Activated T-helper 2 cell treated with anti-CD3 and anti-CD28 coated beads, Interferon-gamma antibody, Interleukin-2, Interleukin-4, amounts not matched to agents 10 μg/mL and 5 μg/mL and 100 μg/mL, durations not matched to agents 14 hours and 24 hours and 36 hours (primary cell): ENCODE measurements at places on chromosomes 12 and 14. TPM values are rescaled to one million over a fixed set of nuclear protein-coding genes. Genes with fewer than 3 reads are reported as not detected.
A peak's percentile ranks its signal among the peaks of the same experiment; 100 is the strongest.

DNA sequence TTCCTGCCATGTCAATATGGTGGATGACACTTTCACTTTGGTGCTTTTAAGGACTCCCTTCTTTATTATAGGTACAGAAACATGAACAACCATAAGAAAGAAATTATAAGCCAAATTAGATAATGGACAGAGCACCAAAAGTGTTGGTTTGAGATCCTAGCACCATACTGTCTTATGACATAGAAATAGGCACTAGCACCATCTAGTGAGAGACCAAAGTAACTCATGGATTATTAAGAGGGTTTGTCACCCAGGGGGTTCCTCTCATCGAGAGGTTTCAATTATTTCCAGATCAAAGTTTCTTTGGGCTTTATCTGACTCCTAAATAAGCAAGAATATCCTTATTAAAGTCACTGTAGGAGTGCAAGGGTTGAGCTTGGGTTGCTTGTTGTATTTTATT is 153.0 kb upstream of the DIO2 start:
- DNase-seq: no peak

DNA sequence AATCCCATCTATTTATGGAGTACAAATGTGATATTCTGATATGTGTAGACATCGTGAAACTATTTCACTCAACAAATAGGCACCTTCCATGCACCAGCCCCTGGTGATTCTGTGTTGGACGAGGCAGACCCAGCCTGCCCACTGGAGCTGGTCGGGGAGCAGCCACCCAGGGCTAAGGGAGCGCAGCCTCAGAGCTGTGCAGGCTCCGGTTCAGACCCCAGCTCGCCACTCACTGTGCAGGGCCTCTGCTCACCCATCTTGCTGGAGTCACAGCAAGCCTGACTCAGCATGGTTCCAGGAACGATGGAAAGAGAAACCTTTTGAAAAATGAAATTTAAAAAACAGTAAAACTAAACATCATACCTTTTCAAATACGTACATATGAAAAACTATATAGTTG is 52.3 kb upstream of the BCL11B start:
- DNase-seq: no peak

DNA sequence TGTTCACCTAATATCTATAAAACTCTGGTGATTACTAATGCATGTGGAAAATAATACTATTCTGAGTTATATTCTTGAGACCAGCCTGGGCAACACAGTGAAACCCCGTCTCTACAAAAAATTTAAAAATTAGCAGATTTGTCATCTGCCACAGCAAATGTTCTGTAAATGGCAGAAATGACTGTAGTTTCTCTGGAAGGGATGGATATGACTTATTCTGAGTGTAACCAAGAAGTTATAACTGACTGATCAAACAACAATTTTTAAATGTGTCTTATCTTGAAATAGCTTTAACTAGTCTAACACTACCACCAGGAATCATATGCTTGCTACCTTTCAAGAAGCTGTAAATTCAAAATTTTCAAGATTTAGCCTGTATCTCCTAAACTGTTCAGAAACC is 88.7 kb downstream of the PLBD1 start:
- no peak for DNase-seq

DNA sequence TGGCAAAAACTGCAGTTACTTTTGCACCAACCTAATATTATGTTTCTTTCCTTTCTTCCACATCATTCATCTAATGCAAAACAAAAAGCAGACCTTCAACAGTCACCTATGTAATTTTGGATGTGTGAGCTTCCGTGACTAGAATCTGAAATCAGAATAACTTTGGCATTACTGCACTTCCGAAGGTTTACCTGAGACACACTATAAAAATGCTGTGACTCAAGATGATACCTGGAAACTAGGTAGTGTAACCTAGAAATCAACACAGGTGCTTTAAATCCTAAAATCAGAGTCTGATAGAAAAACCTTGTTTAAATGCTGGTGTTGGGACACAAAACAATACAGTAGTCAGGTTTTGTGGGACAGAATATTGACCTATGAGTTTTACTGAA is 2.2 kb downstream of the BTBD7 start:
- no peak for DNase-seq

DNA sequence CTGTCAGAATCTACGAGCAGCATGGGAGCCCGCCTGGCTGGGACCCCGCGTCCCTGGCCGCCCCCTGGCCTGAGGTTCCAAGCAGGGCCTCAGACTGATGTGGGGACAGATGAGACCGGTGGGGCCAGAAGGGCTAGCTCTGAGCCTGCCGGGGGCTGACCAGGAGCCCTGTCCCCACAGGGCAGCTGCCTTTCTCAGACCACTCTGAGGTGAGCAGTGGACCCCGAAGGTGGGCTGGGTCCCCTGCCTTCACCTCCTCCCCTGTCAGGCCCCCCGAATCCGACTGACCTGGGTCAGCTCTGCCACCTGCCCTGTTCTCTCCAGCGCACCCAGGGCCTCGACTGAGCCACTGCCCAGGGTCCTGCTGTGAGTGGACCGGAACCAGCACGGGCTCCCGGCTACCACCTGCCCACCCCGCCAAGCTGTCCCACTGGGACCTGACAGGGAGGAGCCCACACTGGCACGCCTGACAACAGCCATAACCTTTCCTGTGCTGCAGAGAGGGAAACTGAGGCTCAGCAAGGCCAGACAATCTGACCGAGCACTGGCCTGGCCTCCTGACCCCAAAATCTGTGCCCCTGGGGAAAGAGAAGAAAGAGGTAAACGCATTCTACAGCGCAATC is 29.7 kb upstream of the TMEM179 start:
- no peak for DNase-seq

DNA sequence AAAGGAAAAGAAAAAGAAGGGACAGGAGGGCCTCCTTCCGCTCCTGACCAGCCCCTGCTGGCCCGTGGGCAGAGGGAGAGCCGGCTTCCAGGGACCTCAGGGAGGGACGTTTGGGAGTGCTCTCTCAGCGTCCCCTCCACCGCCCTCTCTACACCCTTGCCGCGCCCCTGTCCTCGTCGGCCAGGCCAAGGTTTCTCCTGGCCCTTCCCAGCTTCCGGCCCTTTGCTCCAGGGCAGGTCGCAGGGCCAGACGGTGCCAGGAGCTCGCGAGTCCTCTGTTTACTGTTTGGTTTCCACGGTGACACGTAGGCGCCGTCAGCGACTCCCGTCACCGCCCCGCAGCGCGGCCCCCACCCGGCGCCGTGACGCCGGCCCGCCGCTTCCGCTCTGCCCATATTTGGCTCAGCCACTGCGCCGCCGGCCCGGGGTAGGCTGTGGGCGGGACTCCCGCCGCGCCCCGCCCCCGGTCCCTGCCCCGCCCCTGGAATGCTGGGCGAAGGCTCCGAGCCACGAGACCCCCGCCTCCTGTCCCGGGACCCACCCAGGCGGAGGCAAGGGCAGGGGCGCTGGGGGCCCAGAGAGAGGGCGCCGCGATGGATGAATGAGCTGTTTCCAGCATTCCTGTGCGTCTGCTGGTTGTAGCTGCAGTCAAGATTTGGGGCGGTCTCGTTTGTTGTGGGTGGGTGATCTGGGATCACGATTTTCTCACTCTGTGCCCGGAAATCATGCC is 15.5 kb downstream of the FOS start:
- DNase-seq: peak; percentile 90

- DNase-seq: no peak
Observed at GRCh38 chr14:86237733-86238132, 707.8 kb downstream of the FLRT2 start.

DNA sequence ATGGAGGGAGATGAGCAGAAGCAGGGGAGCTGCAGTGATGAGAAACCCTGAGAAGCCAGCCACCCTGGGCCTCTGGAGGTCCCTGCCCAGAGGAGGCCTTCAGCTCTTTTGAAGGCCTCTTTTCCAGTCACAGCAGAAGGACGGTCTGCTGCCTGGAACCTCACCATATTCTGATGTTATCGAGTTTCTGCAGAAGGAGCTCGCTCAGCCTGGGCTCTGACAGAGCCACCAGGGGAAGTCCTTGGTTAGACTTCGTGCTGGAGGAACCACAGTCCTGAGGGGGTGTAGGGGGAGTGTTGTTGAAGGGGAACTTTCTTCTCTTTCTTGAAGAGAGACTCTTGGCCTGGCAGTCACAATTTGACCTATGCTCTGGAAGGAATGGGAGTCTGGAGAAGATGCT is 25.1 kb upstream of the BATF start:
- DNase-seq: peak; percentile 58

DNA sequence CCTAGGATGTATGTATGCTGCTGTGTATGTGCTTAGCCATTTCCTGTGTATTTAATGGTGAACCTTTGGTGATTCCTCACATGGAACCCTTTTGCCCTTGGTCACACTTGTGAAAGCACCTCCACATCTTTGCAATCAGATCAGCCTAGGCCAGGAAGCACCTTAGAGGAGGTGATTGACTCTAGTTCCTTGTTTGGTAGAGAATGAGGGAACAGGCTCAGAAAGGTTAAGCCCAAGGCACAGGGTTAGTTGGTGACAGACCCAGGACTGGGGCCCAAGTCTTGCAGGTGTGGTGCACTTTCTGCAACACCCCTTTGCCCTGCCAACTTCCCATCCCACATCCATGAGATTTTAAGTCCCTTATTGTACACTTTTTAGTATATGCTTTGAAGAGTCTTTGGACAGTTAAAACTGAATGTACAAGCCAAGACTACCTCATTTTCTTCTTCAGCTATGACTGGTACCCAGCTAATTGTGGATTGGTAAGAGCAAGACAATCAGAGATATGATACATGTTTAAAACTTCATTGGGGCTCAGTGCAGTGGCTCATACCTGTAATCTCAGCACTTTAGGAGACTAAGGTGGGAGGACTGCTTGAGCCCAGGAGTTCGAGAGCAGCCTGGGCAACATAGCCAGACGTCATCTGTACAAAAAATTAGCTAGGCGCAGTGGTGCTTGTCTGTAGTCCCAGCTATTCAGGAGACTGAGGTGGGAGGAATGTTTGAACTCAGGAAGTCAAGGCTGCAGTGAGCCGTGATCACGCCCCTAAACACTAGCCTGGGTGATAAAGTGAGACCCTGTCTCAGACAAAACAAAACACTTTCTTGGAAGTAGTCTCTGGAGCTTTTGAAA is 71.1 kb downstream of the RASSF3 start:
- no peak for DNase-seq

- DNase-seq: no peak
Observed at GRCh38 chr14:55198749-55199148, 7.4 kb upstream of the DLGAP5 start.

DNA sequence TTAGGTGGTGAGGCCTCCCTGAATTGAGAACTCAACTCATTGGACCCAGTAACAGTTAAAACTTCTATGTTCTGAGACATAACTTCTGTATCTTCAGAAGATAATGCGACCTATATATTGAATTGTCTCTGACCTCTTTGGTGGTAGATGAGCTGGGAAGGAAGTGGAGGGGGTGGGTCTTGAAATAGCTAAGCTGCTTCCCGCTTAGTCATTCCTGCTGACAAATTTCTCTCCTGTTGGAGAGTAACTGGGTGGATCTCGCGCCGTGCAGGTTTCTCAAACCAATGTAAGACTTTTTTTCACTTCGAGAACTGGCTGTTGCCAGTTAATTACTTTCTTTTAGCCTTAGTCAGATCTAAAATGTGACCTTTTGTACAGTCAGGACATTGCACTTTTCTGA is 100.8 kb downstream of the PPHLN1 start:
- no peak for DNase-seq

- no peak for DNase-seq
Observed at GRCh38 chr12:130514149-130514551, 176.5 kb downstream of the PIWIL1 start.

GRCh38 chr12:131929581-131930456 is 743 bp downstream of the PUS1 start:
- peak; percentile 38 for DNase-seq

DNA sequence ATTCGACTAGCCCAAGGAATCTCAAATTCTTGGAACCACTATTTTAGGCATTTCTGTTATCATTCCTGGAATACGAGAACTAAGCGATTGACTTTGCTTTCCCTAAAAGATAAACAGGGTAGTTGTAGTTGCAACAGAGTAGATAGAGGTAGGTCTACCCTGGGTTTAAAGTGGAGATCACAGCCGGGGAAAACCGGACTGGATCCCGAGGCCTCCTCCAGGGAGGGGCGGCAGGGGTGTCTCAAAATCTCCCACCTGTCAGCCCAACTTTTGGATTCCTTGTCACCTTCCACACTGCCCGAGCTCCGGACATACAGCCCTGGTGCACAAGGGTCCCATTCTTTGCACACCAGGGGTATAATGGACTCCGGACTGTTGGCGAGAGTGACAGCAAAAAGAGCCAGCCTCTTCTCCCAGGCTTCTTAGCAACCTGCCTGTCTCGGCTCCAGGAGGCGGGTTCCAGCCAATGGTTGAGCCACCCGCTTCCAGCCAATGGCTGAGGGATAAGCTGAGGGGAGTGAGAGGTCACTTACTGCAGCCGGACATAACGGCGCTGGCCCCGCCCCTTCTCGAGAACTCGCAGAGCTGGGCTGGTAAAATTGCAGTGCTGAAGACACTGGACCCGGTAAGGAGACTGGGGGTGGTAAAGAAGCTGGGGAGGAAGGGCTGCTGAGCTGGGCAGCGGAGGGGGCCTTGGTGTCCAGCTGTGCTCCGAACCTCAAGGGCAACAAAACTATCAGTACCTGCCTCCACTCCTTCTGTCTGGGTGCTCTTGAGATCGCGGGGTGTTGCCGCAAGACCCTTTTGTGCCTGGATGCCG is at the start of gene SUOX:
TSS of gene SUOX (plus strand) at position 562 of the 820 bp plus-strand sequence. CDS start 4,946 bp downstream, outside the sequence.
- DNase-seq: peak; percentile 54

DNA sequence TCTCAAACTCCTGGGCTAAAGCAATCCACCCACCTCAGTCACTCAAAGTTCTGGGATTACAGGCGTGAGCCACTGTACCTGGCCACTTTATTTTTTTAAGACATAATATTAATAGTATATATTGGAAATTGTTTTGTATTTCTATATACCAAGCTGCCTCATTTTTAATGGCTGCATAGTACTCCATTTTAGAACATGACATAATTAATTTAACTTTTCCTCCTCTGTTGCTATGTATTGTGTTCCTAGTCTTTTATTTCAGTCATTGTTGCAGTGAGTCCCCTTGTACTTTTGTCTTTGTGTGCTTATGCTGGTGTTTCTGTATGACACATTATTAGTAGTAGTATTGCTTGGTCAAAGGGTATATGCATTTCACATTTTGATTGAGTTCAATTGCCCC is 138.7 kb downstream of the PRKCH start:
- no peak for DNase-seq

- no peak for DNase-seq
Observed at GRCh38 chr14:85223667-85224066, 306.3 kb upstream of the FLRT2 start.

- no peak for DNase-seq
Observed at GRCh38 chr14:22448905-22449599, 140.0 kb downstream of the DAD1 start.

- no peak for DNase-seq
Observed at GRCh38 chr14:105891631-105892452, 365.5 kb downstream of the TMEM121 start.

The GSC gene
- total RNA-seq: 0.14 TPM in 1 of 2 replicates, not detected in the other

The GPR65 gene
- 11.0 and 11.6 TPM in 2 replicates for total RNA-seq

The SLCO1C1 gene
- total RNA-seq: not detected in 2 replicates

The KRT83 gene
- total RNA-seq: not detected in 2 replicates

The DBX2 gene
- total RNA-seq: not detected in 2 replicates

The KRT79 gene
- total RNA-seq: not detected in 2 replicates

The GARIN6 gene
- total RNA-seq: not detected in 2 replicates

The TSHR gene
- not detected in 2 replicates for total RNA-seq

The ARPC3 gene
- 312 and 338 TPM in 2 replicates for total RNA-seq

The CDK2 gene
- total RNA-seq: 116 and 121 TPM in 2 replicates

The CDKL1 gene
- 3.6 and 5.0 TPM in 2 replicates for total RNA-seq

The OR4K2 gene
- not detected in 2 replicates for total RNA-seq

The ALG10B gene
- 13.5 and 14.6 TPM in 2 replicates for total RNA-seq
